ENCODE measurements at places on chromosomes 2 and 18. TPM values are rescaled to one million over a fixed set of nuclear protein-coding genes. Genes with fewer than 3 reads are reported as not detected.

Gene ALPG
- not detected for total RNA-seq

Gene GCG
- total RNA-seq = not detected

Gene NEU2
- total RNA-seq = not detected

- peak; percentile 53 for DNase-seq
Measured at GRCh38 chr2:181573140-181573736, 83.7 kb downstream of the CERKL start.

DNA sequence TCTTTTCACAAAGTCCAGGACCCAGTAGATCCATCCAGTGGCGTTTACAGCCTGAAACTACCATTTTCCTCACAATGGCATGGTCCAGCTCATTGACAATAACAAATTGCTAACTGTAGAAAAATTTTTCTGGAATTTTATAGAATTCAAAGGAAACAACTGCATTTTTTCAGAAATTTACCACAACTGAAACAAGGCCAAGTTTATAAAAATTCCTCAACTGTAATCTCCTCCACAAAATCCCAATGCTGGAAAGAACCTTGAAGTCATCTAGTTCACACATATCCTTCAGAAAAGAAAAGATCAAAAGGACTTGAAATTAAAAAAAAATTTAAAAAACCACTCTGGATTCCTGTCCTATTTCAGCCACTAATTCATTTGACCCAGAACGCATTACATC lies 226.0 kb upstream of the CTAGE1 start:
- DNase-seq = no peak

GRCh38 chr2:72027426-72028161 lies 120.1 kb downstream of the CYP26B1 start:
- DNase-seq = no peak

DNA sequence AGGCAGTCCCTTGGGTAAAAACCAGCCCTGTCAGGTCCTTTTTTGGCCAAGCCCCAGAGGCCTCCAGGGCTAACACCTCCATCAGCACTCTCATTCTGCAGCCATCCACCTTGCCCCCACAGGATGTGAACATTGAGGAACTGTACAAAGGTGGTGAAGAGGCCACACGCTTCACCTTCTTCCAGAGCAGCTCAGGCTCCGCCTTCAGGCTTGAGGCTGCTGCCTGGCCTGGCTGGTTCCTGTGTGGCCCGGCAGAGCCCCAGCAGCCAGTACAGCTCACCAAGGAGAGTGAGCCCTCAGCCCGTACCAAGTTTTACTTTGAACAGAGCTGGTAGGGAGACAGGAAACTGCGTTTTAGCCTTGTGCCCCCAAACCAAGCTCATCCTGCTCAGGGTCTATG lies 7.3 kb downstream of the IL1F10 start:
- no peak for DNase-seq

DNA sequence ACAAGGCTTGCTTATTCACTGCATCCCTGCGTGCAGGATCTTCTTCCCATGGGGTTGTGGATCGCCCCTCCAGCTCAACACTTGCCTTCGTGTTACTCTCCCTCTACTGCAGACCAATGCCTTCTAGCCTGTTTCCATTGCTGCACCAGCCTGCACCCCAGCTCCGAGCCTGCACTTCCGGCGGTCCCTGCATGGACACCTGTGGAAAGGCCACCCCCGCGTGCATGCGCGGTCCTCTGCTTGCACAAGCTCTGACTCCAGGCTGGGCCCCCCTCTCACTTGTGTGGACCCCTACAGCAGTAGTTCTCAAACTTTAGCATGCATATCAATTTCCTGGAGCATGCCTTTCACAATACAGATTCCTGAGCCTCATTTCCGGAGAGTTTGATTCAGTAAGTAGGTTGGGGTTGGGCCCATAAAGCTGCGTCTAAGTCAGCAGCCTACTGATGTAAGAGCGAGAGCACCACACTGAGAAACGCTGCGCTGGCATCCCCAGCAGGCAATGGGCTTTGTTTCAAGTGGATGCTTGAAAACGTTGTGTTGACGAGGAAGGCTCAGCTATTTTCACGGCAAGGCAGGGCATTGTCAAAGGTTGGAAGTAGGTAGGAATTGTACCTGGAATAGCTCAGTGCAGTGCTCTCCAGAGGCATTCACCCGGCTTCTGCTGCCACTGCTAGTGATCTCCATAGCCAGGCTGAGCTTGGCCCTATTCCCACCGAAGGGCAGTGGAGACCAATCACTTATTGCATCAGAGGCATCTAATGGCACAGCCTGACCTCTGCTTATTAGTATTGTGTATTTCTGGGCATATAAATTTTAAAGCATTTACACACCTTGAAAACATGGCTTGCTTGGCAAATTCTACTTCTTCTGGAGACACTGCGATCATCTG lies 32.6 kb downstream of the CREG2 start:
- DNase-seq = no peak

DNA sequence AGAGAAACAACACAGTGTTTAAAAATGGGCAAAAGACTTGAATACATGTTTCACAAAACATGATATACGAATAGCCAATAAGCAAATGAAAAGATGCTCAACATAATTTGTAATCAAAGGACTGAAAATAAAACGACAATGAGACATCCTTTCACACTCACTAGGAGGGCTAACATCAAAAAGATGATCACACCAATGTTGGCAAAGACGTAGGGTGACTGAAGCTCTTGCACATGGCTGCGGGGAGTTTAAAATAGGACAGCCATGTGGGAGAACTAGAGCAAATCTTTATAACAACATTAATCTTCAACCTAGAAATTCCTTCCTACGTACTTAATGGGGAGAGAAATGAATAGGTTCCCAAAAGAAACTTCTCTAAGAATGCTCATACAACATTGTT lies 19.2 kb upstream of the SEH1L start:
- no peak for DNase-seq

DNA sequence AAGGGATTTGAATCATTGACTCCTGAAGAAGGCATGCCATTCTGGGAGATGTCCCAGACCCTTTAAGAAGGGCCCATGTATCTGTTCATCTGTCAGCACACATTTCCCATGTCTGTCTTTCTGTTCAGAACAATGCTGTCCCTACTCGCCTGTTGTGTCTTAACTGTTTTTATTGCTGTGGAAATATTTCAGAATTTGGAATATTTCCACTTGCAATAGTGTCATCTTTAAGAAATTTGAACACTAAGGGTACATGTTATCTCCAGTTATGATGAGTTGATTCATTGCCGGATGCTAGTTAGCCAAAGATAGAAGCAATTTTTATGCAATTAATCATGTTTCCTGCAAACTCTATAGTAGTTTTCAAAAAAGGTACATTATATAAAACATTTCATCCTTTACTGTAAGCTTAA lies 36.9 kb upstream of the NT5C1B start:
- no peak for DNase-seq

DNA sequence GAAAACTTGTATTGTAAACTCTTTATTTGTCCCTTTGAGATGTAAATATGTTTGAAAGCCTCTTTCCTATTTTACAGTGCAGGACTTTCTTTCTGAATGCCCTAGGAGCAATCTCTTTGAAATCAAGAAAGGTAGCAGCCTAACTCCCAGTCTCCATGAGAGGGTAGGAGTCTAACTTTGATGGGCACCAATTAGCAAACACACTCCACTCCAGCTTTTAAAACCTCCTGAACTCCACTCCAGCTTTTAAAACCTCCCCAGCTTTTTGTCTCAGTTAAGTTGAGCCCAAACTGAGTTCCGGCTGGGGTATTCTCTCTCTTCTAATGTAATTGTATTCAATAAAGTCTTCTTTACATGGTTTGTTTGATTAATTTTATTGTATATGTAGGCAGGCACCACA lies 493.7 kb upstream of the CDH7 start:
- DNase-seq = peak; percentile 4

DNA sequence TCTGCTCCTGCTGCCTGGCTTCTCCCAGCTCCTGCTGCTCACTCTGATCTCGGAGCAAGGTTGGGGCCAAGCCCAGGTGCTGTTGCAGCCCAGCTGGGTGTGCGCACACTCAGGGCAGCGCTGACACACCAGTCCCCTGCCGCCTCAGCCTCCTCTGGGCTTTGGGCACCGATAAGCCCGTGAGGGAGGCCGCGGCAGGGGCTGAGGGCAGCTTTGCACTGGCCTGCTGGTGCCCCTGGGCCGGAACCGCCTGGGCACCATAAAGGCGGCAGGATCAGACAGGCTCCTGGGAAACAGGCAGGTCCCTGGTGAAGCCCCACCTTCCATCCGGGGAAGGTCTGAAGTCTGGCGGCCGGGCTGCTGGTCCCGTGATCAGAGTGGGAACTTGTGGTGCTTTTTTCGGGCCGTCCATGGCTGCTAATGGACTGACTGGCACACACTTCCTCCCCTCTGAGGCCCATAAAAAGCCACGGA lies 14.1 kb upstream of the EML6 start:
- no peak for DNase-seq

GRCh38 chr2:240635121-240635997 lies 10.1 kb downstream of the GPR35 start:
- DNase-seq = no peak
